ENCODE measurements at places on chromosomes 5 and 9.

DNA sequence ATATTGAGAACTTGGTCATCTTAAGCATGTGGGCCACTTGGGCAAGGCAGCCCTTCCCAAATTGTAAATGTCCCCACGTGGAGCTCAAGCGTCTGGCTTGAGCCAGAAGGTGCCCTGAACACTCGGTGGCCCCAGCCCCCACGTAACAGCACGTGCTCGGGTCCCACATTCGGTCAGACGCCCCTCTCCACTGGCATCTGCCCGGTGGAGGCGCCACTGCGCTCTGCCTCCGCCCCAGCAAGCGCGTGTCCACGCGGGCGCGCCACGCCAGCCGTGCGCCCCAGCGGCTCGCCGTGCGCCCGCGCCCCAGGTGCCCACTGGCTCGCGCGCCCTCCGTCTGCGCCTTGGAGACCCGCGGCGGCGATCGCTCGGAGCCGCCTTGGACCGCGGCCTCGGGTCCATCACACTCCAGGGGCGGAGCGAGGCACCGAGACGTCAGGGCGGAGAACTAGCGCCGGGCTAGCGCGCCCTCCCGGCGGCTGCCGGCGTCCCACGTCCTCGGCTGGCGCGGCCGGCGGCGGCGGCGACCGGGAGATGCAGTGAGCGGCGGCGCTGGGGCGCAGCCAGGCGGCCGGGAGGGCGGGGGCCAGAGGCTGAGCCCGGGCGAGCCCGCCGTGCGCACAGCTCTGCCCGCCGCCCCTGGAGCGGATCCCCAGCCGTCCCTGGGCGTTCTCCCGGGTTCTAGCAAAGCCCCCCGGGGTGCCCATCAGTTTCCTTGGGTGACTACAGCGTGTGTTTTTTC, at the start of gene PALM2AKAP2:
Gene PALM2AKAP2, plus strand, starts transcription at position 488 of the 742 bp plus-strand sequence. CDS start 291 bp downstream, outside the sequence.
- DNase-seq: no peak

DNA sequence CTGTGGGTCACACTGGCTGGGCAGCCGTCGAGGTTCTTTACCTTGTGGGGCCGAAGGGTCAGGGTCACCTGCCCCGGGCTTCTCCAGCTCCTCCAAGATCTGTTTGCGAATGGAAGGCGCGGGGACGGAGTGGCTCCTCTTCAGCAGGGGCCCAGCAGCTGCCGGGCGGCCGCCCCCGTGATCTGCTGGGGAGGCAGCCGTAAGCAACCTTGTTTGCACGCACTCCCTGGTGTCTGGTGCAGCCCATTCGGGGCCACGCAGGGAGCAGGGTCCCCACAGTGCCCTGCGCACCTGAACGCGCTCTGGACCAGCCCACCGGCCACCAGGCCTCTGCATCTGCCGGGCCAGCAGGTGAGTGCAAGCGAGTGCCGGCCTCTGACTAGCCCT, 34.9 kb downstream of the PNPLA7 start:
- DNase-seq: no peak

DNA sequence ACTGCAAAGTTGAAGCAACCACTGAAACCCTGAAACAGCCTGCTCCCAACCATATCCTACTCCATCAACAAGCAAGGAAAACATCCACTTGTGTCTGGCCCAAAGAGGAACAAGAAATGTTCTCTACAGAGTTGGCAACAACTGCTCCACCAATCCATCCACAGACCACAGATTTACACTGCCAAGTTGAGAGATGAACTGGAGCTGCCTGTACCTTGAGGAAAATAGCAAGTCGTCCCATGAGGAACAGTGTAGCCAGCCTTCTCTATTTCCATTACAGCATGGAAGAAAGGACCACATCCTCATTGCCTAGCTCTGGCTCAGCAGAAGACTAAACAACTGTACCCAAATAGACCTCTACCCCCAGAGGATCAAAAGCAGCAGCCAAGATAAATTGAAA, 60.4 kb downstream of the DEPDC1B start:
- DNase-seq: no peak

GRCh38 chr9:33524306-33524947, 376 bp downstream of the ANKRD18B start:
- peak; percentile 52 for DNase-seq

- no peak for DNase-seq
Observed at GRCh38 chr9:127765418-127765817, 13.0 kb downstream of the SH2D3C start.

DNA sequence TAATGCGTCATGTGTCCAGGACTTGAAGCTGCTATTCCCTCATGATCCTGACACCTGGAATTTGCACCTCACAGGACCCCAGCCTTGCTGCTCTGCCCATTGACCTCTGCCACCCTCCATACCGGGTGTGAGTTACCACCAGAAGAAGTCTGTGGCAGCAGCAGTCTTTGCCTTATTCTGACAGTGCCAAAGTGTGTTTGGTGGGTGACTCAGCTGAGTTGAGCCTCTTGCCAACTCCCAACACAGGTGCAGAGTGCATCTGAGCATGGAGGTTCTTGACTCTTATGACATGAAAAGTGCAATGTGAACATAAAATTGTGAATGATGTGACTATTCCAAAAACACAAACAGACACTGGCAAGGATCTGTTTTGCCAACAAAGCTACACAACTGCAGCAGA, 1166.5 kb upstream of the CDH18 start:
- no peak for DNase-seq

- DNase-seq: peak; percentile 56
Observed at GRCh38 chr9:107309271-107309670, 26.2 kb downstream of the RAD23B start.

DNA sequence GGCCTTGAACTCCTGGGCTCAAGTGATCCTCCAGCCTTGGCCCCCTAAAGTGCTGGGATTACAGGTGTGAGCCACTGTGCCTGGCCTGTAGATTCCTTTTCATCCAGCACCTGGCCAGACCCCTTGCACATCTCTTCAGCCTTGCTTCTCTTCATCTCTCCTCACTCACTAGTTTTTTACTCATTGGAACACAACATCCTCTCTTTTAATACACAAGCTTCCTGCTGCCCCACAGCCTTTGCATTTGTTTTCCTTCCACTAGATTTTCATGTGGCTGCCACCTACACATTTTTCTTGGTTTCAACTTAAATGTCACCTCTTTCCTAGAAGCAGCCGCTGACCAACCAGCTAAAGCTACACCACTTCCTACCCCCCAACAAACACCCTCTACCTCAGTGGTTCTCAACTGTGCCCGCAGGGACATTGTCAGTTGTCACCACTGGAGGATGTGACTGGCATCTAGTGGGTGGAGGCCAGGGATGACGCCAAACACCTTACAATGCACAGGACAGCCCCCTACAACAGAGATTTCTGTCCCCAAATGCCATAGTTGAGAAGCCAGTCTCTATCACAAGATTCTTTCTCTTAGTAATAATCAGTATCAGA, 33.7 kb downstream of the HAVCR1 start:
- no peak for DNase-seq

DNA sequence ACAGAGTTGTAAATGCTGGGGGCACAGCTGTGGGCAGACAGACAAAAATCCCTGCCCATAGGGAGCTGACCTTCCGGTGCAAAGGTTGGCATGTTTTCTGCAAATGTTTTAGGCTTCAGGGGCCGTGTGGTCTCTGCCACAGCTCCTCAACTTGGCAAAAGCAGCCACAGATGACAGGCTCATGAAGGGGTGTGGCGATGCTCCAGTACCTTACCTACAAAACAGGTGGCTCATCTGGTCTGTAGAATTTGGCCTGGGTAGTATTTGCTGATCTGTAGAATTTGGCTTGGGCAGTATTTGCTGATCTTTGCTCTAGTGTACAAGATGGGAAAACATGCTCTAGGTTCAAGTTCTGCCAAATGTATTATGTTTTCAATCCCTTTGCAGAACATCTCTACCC, 283.9 kb downstream of the GADD45G start:
- no peak for DNase-seq

DNA sequence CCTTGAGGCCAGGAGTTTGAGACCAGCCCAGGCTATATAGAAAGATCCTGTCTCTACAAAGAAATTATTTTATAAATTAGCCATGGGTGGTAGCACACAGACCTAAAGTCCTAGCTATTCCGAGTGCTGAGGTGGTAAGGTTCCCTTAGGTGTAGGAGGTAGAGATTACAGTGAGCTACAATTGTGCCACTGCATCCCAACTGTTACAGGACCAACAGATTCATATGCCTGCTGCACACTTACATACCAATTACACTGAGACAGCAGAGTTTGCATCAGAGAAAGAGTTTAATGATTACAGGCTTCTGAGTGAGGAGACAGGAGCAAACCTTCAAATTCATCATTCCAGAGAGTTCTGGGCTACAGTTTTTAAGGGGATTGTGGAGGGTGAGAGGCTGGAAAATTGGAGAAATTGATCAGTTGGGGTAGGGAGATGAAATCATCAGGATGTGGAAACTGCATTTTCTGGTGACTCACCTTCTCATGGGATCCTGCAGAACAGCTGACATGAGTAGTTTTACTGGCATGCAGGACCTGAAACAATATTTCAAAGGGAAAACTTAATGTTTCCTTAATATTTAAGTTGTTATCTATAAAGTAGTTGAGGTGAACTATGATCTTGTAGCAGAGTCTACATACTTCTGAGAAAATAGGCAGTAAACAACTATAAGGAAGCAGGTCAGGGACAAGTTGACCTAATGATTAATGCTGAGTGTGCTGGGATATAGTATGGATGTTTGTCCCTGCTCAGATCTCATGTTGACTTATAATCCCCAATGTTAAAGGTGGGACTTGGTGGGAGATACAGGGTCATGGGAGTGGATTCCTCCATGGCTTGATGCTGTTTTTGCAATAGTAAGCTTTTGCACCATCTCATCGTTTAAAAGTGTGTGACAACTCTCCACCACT, 54.7 kb downstream of the ANXA2R start:
- DNase-seq: peak; percentile 46

All from hematopoietic multipotent progenitor cell treated with erythropoietin and hydrocortisone succinate and interleukin-3 and kit ligand, for 8 days (in vitro differentiated cells).